Suppressor macrophage (primary cell): ENCODE measurements at places on chromosomes 12 and 14.
A peak's percentile ranks its signal among the peaks of the same experiment; 100 is the strongest.

- peak; percentile 54 for DNase-seq
Measured at GRCh38 chr14:35821564-35822411, 4.3 kb upstream of the BRMS1L start.

DNA sequence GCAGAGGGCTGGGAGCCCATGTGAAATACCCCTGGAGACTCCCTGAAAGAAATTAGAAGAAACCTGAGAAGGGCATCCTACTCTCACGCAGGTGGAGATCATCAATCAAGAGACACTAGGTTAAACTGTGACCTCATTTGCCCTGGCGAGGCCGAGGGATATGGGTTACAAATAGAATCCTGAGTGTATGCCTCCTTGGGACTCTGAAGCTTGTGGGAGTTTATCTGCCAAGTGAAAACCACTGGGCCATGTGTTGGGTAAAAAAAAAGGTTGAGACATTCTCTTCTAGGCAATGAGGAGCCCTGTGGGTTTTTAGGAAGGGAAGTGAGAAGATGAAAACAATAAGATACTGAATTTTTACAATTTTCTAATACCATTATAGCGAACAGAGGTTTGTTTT lies 160.7 kb upstream of the ARID2 start:
- peak; percentile 20 for DNase-seq

GRCh38 chr12:5905757-5906156 lies 39.3 kb downstream of the ANO2 start:
- no peak for DNase-seq

DNA sequence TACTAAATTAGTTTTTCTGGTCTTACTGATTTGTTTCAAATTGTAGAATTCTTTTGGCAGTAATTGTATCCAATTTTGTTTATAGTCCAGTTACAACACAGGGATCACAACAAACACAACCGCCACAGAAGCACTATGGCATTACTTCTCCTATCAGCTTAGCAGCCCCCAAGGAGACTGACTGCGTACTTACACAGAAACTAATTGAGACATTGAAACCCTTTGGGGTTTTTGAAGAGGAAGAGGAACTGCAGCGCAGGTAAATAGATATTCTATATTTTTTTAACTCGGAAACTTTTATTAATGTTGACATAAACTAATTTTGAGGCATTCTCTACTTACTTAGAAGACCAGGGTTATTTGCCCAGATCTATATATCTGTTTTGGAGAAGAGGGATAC lies 17.8 kb downstream of the PAPOLA start:
- DNase-seq = no peak

GRCh38 chr12:12273291-12273957 lies 6.6 kb upstream of the LRP6 start:
- DNase-seq = no peak

DNA sequence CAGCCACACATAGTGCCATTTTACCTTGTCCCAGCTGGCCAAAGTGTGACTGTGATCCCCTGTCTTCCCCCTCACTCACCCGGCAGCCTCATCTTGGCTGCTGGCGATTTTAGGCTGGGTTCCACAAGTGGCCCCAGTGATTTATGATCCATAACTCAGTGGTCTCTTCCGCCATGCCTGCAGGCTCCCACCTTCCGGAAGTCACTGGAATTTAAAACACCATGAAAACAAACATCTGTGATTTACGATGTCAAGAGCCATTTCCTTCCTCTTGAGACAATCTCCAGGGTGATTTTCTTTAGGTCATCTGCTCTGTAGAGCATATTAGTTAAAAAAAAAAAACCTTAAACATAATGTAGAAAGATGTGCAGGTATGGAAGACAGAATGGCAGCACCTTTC lies 282.3 kb downstream of the CACNA1C start:
- DNase-seq = no peak

GRCh38 chr12:58285551-58285950 lies 344.2 kb downstream of the ATP23 start:
- DNase-seq = no peak

GRCh38 chr14:104431929-104432541 lies 147.5 kb upstream of the C14orf180 start:
- no peak for DNase-seq

- DNase-seq = no peak
Measured at GRCh38 chr12:66066137-66066928, 64.2 kb downstream of the LLPH start.

- DNase-seq = no peak
Measured at GRCh38 chr12:52312086-52312485, 9.1 kb downstream of the KRT83 start.

GRCh38 chr12:28222081-28222700 lies 31.9 kb downstream of the CCDC91 start:
- peak; percentile 46 for DNase-seq

GRCh38 chr14:27608377-27608776 lies 1010.5 kb upstream of the NOVA1 start:
- no peak for DNase-seq

DNA sequence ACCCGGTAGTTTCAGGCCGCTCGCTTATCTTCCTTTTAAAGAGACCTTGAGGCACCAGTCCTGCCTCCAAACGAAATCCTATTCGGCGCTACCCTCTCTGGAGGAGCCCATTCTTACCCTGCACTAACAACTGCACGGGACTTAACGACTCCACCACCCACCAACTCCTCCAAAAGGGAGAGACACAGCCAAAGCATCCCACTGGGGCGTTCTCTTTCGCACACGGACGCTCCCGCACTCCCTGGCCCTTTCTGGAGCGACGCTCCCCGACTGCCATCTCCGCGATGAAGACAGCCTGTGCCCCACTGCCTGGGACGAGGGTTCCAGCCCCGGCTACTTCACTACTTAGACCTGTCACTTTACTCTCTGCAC lies 650 bp downstream of the GALC start:
- DNase-seq = no peak

DNA sequence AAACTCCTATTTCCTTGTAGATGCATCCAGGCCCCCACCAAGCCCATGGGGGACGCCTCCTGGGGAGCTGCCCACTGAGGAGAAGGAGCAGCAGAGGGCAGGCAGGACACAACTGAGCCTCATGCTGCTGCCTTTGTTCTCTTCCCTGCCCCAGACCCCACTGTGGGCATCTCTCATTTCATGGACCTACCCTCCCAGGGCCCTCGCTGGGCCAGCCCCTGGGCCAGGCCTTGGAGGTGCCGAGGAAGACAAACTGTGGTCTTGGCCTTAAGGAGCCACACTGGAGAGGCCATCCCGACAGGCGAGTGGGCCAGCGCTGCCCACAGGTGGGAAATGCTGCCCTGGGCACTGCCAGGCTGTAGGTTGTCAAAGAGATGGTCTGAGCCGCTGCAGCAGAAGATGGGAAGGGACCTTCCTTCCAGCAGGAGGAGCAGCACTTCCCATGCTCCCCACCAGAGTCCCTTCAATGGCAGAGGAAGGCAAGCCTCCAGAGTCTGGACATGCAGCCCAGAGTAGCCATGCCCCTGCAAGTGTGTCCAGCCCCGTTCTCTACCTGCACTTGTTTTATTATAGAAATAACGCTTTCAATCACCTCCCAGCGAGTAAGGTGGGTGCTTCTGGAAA lies 147.4 kb downstream of the BCL11B start:
- no peak for DNase-seq

GRCh38 chr12:122190842-122191668 lies 8.1 kb downstream of the LRRC43 start:
- peak; percentile 66 for DNase-seq

DNA sequence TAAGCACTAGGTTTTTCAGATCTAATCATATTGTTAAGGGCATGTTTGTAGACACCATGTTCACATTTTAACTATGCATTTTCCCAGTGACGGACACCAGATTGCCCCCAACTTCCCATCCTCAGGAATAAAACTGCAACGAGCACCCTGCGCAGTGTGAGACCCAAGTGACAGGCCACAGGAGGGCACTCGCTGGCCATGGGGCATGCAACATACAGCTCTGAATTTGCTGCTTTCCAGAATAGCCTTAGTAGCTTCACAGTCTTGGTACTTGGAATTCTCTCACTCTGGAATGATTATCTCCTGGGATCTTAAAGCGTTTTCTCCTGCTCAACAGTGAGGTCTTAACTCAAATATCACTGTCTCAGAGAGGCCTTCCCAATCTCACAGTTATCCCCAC lies 972 bp upstream of the DDX47 start:
- no peak for DNase-seq

DNA sequence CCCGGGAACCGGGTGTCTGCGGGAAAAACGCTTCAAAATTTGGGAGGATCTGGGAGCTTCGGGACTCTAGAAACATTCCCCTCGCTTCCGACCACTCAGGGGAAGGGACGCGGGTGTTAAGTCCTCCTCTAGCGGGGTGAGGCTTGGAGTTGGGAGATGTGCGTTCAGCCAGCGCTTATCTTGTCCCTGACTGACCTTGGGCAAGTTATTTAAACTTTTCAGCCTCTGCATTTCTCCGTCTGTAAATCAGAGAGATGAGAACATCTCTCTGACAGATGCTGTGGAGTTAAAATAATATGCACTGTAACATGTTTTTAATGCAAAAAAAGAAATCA lies 76.9 kb upstream of the ANO4 start:
- DNase-seq = no peak

- no peak for DNase-seq
Measured at GRCh38 chr14:75835156-75835725, 146.6 kb downstream of the TGFB3 start.

DNA sequence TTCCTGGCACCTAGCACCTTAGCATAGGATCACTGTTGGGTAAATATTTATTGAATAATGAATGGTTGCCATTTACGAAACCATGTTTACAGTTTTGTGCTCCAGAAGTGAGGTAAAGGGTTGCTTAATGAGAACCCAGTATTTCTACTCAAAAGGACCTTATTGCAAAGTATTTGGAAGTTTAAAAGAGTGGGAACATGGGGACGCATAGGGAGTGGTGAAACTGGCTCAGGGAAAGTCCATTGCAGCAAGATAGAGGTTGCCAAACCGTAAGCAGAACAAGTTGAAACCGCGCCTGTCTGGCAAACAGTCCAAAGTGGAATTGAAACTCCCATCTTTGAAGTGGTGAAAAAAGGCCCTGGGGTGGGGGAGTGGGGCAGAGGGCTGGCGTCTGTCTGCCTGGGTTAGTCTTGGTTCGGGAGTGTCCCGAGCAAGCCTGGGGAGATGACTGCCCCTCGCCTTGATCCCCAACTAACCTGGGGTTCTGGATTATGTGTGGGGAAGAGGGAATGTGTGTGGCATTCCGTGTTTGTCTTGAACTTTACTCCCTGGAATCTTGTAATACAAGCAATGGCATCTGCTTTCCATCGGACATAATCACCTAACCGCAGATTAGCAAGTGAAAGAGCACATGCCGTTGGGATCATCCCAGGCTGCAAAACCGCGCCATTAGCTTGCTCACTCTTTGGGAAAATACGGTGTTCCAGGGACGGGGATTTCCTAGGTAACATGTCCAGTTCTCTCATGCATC lies 7.2 kb downstream of the ALDH2 start:
- DNase-seq = peak; percentile 93

GRCh38 chr12:44294649-44295048 lies 458.8 kb downstream of the TMEM117 start:
- no peak for DNase-seq

GRCh38 chr14:34103176-34103575 lies 152.3 kb upstream of the EGLN3 start:
- no peak for DNase-seq

DNA sequence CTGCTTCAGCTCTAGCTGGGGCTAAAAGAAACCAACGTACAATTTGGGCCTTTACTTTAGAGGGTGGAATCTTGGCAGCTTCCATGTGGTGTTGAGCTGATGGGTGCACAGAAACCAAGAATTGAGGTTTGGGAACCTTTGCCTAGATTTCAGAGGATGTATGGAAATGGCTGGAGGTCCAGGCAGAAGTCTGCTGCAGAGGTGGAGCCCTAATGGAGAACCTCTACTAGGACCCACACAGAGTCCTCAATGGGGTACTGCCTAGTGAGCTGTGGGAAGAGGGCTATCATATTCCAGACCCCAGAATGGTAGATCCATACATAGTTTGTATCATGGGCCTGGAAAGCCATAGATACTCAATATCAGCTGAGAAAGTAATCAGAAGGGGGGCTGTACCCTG lies 500.4 kb upstream of the ATP2B1 start:
- no peak for DNase-seq

- DNase-seq = no peak
Measured at GRCh38 chr12:29346769-29347421, 34.1 kb downstream of the ERGIC2 start.

- DNase-seq = peak; percentile 49
Measured at GRCh38 chr12:57850854-57851430, 4.4 kb upstream of the CTDSP2 start.

- peak; percentile 62 for DNase-seq
Measured at GRCh38 chr14:74882103-74882920, 596 bp downstream of the DLST start.

GRCh38 chr14:59829469-59830337 lies 40.9 kb downstream of the RTN1 start:
- peak; percentile 30 for DNase-seq

DNA sequence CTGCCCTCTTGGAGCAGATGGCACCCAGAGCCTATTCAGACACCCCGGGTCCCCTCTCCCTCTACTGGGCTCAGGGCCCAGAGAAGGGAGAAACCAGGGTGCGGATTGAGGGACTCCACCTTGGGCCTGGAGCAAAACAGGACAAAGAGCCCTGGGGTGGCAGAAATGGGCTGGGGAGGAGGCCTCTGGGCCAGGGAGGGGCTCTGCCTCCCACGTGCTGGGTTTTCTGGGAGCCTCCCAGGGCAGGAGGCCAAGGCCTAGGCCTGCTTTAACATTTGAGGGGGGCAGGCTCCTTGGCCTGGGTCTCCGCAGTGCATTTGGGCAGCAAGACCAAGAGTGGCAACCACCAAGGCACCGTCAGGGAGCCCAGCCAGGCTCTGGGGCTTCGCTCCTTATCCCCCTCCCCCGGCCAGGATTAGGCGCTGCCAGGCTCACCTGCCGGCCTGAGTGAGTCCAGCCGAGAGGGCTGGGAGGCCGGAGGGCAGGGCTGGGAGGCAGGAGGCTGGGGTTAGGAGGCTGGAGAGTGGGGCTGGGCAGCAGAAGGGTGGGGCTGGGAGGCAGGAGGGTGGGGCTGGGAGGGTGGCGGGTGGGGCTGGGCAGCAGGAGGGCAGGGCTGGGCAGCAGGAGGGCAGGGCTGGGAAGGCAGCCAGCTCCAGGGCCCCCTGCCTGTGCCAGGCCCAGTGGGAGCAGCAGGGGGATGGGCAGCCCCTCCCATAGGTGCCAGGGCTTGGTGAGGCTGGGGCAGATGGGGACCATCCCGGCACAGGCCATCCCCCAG lies 101.8 kb upstream of the EIF5 start:
- DNase-seq = no peak

GRCh38 chr12:114656906-114657596 lies 26.9 kb downstream of the TBX3 start:
- DNase-seq = no peak

GRCh38 chr12:85920324-85920947 lies 46.3 kb downstream of the NTS start:
- peak; percentile 47 for DNase-seq

GRCh38 chr12:64745980-64746379 lies 13.2 kb downstream of the GNS start:
- no peak for DNase-seq

GRCh38 chr12:84502907-84503787 lies 409.5 kb downstream of the SLC6A15 start:
- DNase-seq = peak; percentile 55
